ENCODE measurements at places on chromosomes 11 and 22. TPM values are rescaled to one million over a fixed set of nuclear protein-coding genes. Genes with fewer than 3 reads are reported as not detected.

DNA sequence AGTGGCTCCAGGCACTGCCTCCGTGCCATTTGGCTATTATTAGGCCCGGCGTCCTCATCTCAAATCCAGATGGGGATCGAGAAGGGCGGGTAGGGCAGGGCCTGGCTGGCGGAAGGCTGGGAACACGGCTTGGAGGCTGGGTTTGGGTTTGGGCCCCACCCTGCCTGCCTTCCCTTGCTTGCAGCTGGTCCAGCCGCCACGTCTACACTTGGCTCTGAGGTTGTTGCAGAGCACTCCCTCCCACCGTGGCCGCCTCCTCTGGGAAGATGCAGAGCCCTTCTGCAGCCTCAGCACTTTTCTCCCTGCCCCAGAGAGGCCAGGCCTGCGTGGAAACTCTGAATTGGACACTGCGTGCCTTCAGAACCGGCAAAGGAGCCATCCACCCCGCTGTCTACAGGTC lies 5.2 kb upstream of the SMTN start:
- no peak for DNase-seq

GRCh38 chr11:1053121-1053901 lies 16.8 kb upstream of the MUC6 start:
- no peak for DNase-seq

- no peak for DNase-seq
These were observed 742.5 kb downstream of the TBC1D22A start for GRCh38 chr22:47504962-47505361.

DNA sequence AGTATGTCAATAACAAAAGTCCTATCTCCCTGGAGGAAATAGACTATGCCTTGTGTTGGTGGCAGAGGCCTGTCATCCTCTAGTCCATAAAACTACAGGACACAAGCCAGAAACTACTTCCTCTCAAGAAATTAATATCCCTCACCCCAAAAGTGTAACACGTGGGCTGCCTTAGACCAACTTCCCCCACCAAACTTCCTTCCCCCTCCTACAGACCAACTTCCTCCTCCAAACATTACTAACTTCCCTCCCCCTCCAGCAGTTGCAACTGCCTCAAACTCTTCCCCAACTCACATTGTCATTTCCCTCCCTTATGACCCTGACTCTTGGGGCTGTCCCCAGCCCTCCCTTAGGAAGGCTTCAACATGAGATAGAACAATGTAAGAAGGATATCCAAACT lies 6.3 kb downstream of the OR52K2 start:
- DNase-seq = no peak

DNA sequence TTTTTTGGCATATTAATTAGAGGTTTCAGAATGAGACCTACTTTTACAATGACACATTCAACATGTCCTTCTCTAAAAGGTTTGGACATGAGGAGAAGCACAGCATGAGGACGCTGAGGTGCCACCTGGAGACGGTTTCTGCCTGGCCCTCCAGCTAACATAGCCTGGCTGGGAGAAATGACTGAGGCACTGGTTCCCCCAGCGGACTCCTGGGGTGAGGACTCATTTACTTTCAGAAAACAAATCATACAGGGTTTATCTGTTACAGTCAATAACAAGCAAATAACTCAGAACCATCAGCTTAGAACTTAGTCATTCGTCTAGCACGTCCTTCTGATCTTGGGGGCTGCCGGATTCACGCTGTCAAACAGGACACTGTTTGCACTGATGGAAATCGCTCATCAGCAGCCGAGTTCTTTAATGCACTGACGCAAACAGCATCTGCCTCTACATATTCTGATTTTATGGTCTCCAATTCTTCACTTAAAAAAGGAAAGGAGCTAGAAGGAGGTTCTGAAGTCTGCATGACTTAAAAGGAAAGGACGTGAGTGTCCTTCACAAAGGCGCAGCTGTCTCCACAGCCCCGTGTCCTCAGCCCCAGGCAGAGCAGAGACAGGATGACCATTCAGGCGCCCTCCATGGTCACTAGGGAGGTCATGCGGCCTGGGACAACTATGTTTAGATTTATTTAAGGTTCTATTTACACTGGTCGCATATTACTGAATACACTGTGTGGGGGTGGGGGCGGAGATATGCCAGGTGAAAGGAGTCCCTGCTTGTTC lies 44.2 kb downstream of the CERK start:
- DNase-seq = no peak

The BDNF gene
- not detected for total RNA-seq

The RFPL2 gene
- total RNA-seq = not detected
